ENCODE measurements at places on chromosomes 16 and 17.

GRCh38 chr17:34371405-34372100, 8.5 kb upstream of the CCL1 start:
- no peak overlapping the region for H3K4me3 ChIP-seq
- no peaks in the 10 kb centered on the region for H3K36me3 ChIP-seq
- H3K27ac ChIP-seq: no peak overlapping the region
- no peak for DNase-seq
- no peaks in the 10 kb centered on the region for H3K27me3 ChIP-seq

DNA sequence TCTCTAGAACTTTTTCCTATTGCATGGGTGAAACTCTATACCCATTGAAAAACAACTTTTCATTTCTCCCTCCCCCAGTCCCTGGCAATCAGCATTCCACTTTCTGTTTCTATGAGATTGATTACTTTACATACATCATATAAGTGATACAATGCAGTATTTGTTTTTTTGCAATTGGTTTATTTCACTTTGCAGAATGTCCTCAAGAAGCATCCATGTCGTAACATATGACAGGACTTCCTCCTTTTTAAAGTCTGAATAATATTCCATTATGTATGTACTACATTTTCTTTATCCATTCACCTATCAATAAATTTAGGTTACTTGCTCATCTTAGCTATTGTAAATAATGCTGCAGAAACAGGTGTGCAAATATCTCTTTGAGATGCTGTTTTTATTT, 8.8 kb downstream of the IL21R start:
- no peak for DNase-seq
- H3K4me3 ChIP-seq: no peak overlapping the region
- no peak overlapping the region for H3K27ac ChIP-seq
- H3K36me3 ChIP-seq: no peaks in the 10 kb centered on the region
- no peaks in the 10 kb centered on the region for H3K27me3 ChIP-seq

GRCh38 chr16:74633686-74634085, 26.8 kb upstream of the GLG1 start:
- H3K27me3 ChIP-seq: no peaks in the 10 kb centered on the region
- DNase-seq: no peak
- H3K36me3 ChIP-seq: no peaks in the 10 kb centered on the region
- H3K27ac ChIP-seq: no peak overlapping the region
- no peaks in the 10 kb centered on the region for H3K4me1 ChIP-seq
- no peak overlapping the region for H3K4me3 ChIP-seq

DNA sequence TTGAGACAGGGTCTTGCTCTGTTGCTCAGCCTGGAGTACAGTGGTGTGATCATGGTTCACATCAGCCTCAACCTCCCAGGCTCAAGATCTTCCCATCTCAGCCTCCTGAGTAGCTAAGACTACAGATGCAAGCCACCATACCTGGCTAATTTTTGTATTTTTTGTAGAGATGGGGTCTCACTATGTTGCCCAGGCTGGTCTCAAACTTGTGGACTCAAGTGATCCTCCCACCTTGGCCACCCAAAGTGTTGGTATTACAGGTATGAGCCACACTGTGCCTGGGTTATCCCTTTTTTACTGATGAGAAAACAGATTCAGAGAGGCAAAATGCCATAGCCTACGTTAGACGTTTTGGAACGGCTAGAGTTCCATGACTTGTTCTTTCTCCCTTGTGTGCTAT, 30.1 kb downstream of the SNX29 start:
- no peak overlapping the region for H3K4me3 ChIP-seq
- no peak overlapping the region for H3K27ac ChIP-seq
- H3K4me1 ChIP-seq: no peaks in the 10 kb centered on the region
- DNase-seq: no peak
- H3K36me3 ChIP-seq: no peaks in the 10 kb centered on the region

- no peaks in the 10 kb centered on the region for H3K27me3 ChIP-seq
- DNase-seq: no peak
- no peaks in the 10 kb centered on the region for H3K36me3 ChIP-seq
- H3K4me3 ChIP-seq: no peak overlapping the region
- H3K27ac ChIP-seq: no peak overlapping the region
- H3K4me1 ChIP-seq: no peaks in the 10 kb centered on the region
Observed at GRCh38 chr17:27199948-27200347, 94.0 kb upstream of the WSB1 start.

GRCh38 chr17:16003841-16004240, 4.2 kb downstream of the TTC19 start:
- no peak for DNase-seq
- no peaks in the 10 kb centered on the region for H3K36me3 ChIP-seq
- H3K27ac ChIP-seq: peak overlapping the region; percentile 11
- no peaks in the 10 kb centered on the region for H3K27me3 ChIP-seq
- H3K4me3 ChIP-seq: no peak overlapping the region

GRCh38 chr17:36591434-36592315, at the start of gene DHRS11:
TSS of gene DHRS11 (plus strand) at chr17:36591879. CDS start at chr17:36592010, 131 bp downstream.
- peaks cover 6% of the 10 kb centered on the region for H3K4me1 ChIP-seq
- H3K27ac ChIP-seq: peak within 1 kb of the TSS; percentile 78
- H3K27me3 ChIP-seq: no peaks in the 10 kb centered on the region
- peak within 1 kb of the TSS; percentile 93 for H3K4me3 ChIP-seq

- no peak overlapping the region for H3K4me3 ChIP-seq
Observed at GRCh38 chr17:66337866-66338485, 35.6 kb downstream of the PRKCA start.

GRCh38 chr17:36857698-36858097, 79.6 kb upstream of the LHX1 start:
- H3K36me3 ChIP-seq: no peaks in the 10 kb centered on the region
- no peaks in the 10 kb centered on the region for H3K4me1 ChIP-seq
- peaks cover 49% of the 10 kb centered on the region for H3K27me3 ChIP-seq
- DNase-seq: no peak
- H3K4me3 ChIP-seq: no peak overlapping the region
- no peak overlapping the region for H3K27ac ChIP-seq

DNA sequence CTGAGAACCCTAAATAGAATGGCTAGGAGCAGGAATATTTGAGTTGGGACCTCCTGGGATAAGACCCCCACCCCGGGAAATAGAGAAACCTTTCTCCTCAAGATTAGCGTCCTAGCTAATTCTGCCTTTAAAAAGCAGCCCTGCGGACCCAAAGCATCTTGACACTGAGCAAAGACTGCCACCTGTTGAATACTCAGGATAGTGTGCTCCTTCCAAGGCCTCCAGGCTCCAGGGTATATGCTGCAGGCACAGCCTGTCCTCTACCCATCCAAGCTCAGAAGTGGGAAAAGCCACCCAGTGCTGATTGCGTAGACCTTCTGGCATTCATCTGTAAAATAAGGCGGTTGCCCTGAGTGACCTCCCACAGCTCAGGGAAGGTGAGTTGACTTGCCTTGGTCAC, 456.2 kb upstream of the DYNLRB2 start:
- no peak overlapping the region for H3K4me3 ChIP-seq
- no peaks in the 10 kb centered on the region for H3K4me1 ChIP-seq
- no peaks in the 10 kb centered on the region for H3K36me3 ChIP-seq
- peak; percentile 33 for DNase-seq
- H3K27me3 ChIP-seq: no peaks in the 10 kb centered on the region

- peak; percentile 37 for DNase-seq
- H3K36me3 ChIP-seq: no peaks in the 10 kb centered on the region
- H3K4me3 ChIP-seq: no peak overlapping the region
Observed at GRCh38 chr17:3659541-3660111, 8.8 kb downstream of the TAX1BP3 start.

GRCh38 chr17:42201458-42201772, 7.1 kb upstream of the GHDC start:
- no peaks in the 10 kb centered on the region for H3K27me3 ChIP-seq
- DNase-seq: no peak
- no peak overlapping the region for H3K4me3 ChIP-seq
- H3K4me1 ChIP-seq: no peaks in the 10 kb centered on the region
- H3K27ac ChIP-seq: no peak overlapping the region

- no peak overlapping the region for H3K4me3 ChIP-seq
- H3K27ac ChIP-seq: no peak overlapping the region
- peaks cover 5% of the 10 kb centered on the region for H3K36me3 ChIP-seq
- no peak for DNase-seq
- no peaks in the 10 kb centered on the region for H3K27me3 ChIP-seq
Observed at GRCh38 chr17:82058230-82058854, 6.6 kb downstream of the GPS1 start.

- DNase-seq: no peak
- no peaks in the 10 kb centered on the region for H3K27me3 ChIP-seq
- no peak overlapping the region for H3K27ac ChIP-seq
- H3K4me3 ChIP-seq: no peak overlapping the region
- no peaks in the 10 kb centered on the region for H3K4me1 ChIP-seq
Observed at GRCh38 chr17:4715063-4715744, 4.8 kb downstream of the ARRB2 start.

DNA sequence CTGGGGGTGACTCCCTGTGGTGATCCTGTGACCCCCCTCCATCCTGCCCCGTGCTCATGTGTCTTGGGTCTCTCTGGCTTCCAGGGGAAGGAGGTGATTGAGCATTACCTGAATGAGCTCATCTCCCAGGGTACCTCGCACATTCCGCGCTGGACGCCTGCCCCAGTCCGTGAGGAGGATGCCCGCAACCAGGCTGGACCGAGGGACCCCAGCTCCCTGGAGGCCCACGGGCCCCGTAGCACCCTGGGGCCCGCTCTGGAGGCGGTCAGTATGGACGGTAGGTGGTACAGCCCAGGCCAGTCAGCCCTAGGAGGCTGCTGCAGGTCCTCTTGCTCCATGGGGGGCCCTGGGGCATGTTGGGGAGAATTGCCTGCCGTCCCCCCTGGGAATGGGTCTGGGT, 33.6 kb downstream of the SEC14L5 start:
- DNase-seq: no peak
- no peaks in the 10 kb centered on the region for H3K4me1 ChIP-seq
- H3K4me3 ChIP-seq: no peak overlapping the region
- H3K36me3 ChIP-seq: no peaks in the 10 kb centered on the region

DNA sequence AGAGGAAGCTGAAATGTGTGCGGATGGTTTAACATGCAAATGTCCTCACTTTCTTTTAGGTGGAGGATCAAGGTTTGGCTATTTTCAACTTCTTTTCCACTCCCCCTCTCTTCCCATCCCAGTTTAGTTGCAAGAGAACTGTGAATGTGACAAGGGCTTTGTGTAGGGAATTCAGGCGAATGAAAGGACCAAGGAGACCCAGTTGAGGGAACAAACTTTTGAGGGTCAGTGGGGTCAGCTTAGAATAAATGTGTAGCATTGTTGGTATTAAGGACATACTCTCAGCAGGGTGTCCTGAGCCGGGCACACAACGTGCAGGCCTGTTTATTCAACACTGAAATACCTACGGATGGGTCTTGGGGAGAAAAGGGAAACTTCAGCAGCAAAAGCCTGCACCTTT, 346.0 kb downstream of the PMP22 start:
- no peak overlapping the region for H3K27ac ChIP-seq
- DNase-seq: no peak
- no peaks in the 10 kb centered on the region for H3K27me3 ChIP-seq
- H3K4me1 ChIP-seq: no peaks in the 10 kb centered on the region
- no peak overlapping the region for H3K4me3 ChIP-seq
- no peaks in the 10 kb centered on the region for H3K36me3 ChIP-seq

DNA sequence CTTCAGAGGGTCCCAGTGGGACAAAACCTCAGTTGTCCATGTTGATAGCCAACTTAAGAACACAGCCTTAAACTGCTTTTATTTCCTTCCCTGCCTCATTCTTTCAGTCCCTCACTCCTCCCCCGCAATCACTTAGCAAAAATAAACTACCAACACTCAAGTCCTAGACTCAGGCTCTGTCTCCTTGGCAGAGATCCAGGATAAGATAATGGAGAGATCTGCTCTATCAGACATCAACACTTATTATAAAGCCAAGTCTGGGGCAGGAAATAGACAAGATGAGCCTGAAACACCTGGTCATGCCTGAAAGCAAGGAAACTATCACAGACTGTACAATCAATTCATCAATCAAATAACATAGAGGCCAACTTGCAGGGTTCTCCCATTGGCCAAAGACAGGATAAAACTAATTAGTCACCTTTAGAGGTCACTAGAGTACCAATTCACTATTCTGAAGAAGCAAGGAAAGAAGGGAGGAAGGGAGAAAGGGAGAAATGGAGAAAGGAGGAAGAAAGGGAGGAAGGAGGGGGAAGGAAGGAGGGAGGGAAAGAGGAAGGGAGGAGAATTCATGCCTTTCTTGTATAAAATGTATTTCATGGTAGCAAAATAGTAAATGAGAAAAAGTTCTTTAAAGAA, 15.7 kb downstream of the HYDIN start:
- no peak overlapping the region for H3K4me3 ChIP-seq
- H3K4me1 ChIP-seq: no peaks in the 10 kb centered on the region
- H3K27me3 ChIP-seq: no peaks in the 10 kb centered on the region
- H3K27ac ChIP-seq: no peak overlapping the region

DNA sequence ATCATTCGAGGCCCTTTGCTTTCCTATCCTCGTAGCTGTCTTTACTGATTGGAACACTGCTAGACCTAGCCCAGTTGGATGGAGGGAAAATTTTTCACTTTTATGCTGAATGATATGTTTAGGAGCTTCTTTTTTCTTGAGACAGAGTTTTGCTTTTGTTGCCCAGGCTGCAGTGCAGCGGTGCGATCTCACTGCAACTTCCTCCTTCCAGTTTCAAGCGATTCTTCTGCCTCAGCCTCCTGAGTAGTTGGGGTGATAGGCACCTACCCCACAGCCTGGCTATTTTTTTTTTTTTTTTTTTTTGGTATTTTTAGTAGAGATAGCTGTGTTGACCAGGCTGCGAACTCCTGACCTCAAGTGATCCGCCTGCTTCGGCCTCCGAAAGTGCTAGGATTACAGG, 17.3 kb upstream of the PSMC5 start:
- H3K27ac ChIP-seq: no peak overlapping the region
- H3K27me3 ChIP-seq: no peaks in the 10 kb centered on the region
- H3K4me1 ChIP-seq: no peaks in the 10 kb centered on the region
- DNase-seq: no peak
- H3K36me3 ChIP-seq: peaks cover 26% of the 10 kb centered on the region

GRCh38 chr16:85900027-85900792, 1.2 kb downstream of the IRF8 start:
- no peaks in the 10 kb centered on the region for H3K36me3 ChIP-seq
- peak overlapping the region; percentile 48 for H3K4me3 ChIP-seq
- no peak overlapping the region for H3K27ac ChIP-seq
- H3K4me1 ChIP-seq: peaks cover 7% of the 10 kb centered on the region
- H3K27me3 ChIP-seq: peaks cover 3% of the 10 kb centered on the region

- no peaks in the 10 kb centered on the region for H3K36me3 ChIP-seq
- H3K27ac ChIP-seq: no peak overlapping the region
- no peaks in the 10 kb centered on the region for H3K4me1 ChIP-seq
Observed at GRCh38 chr17:73744411-73744810, 100.2 kb upstream of the SDK2 start.

Measured in breast epithelium (tissue), 4 donors.